ENCODE measurements at places on chromosomes 3 and 15.

DNA sequence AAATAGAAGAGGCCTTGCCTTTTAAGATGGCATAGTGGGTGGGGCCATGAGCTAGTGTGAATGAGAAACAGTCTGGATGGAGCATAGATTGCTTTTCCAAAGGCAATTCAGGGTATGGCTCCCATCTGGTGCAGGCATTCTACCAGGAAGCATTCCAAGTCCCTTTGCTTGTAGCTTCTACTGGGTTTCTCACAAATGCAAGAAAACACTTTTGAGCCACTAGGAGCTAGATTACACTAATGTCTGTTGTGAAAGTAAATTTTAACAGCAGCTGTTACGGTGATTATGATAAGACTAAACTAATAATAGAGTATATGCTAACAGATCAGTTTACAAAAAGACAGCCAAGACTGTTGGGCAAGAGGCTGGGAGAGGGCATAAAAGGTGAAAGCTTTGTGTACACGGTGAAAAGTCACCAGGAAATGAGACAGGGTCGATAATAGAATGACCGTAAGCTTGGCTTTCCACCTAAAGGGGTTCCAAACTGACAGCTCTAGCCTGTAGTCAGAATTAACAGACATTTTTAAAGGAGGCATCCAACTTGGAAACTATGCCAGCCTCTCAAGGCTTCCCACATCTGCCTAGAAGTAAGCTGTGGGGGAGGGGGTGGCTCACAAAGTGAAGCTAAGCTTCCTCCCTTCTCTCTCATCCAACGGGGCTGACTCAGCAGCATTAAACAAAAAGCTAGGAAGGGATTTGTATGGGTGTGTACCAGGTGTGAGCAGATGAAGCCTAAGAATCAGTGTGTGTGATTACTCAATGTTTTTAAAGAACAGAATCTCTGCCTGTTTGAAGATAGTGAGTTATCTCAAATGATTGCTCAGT is 61.1 kb upstream of the GPD1L start:
- no peak for DNase-seq

- DNase-seq: no peak
These were observed 124.6 kb downstream of the CD47 start for GRCh38 chr3:107966276-107966675.

- DNase-seq: no peak
These were observed 118.0 kb downstream of the CACNA2D3 start for GRCh38 chr3:54240309-54240708.

DNA sequence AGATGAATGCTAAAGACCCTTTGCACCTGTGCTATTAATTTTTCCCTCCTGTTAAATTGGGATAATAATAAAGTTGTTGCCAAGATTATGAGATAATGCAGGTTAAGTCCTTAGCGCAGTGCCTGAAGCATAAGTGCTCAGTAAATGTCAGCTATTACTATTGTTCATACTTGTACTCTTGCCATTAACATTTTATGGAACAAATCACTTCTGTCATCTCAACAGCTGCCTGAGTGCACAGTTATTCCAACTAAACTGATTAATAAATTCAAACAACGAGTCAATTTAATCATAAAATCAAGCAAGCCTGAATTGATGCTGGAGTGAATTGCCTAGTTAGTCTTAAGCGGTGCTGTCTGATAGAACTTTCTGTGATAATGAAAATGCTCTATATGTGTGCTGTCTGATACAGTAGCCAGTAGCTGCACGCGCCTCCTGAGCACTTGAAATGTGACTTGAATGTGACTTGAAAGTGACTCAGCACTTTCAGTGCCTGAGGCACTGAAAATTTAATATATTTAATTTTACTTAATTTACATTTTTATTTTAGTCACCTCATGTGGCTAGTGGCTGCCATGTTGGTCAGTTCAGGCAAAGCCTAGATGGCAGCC is 198.7 kb upstream of the PFN2 start:
- no peak for DNase-seq

GRCh38 chr3:186502138-186502948 is 41.8 kb downstream of the CRYGS start:
- no peak for DNase-seq

DNA sequence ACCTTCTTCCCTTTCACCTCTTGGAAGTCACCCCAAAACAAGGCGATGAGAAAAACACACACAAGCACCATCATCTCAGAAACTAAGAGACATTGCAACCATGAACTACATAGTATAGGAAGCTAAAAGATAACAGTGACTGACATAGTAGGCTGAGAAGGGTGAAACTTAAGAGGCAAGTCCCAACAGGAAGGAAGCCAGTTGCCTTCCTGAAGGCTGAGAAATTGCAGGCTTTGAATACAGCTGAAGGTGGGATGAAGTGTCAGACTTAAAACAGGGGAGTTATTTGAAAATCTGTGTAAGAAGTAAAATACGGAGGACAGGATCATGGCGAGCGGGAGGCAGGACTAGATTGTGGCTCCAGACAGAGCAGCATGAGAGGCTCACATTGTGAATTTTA is 27.8 kb downstream of the SLC27A2 start:
- no peak for DNase-seq

GRCh38 chr3:58210761-58211460 is at the start of gene DNASE1L3:
Gene DNASE1L3, minus strand, starts transcription at chr3:58210972. Its CDS starts 66 bp downstream, at chr3:58210906.
- no peak for DNase-seq

DNA sequence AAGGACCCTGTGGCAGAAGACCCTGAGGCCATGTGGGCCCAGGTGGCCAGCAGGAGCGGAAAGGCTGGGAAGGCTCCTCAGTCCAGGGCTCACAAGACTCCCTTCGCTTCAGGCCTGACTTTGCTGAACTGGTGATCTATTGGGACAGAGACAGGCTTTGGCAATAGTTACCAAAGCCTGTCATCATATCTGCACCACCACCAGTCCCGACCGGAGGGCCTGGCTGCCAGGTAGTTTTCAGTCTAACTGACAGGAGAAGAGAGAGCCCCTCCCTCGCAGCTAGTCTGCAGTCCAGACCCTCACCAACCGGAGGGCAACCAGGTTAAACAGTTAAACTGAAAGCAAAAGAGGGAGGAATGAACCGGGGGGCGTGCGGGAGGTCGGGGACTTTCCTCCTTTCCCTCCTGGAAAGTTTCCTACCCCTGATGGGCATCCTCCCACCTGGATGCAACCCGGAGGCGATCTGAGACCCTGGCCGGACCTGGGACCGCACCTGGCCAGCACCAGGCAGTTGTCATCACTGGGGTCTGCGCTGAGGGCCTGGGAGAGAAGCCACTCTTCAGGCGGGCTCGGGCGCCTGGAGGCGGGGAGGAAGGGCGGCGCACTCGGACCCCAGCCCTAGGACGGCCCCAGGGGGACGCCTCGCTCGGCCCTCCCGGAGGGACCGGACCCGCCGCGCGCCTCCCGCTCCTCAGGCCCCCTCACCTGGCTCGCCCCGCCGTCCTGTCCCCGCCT is 435 bp downstream of the RAB27A start:
- peak; percentile 9 for DNase-seq
